ENCODE measurements at places on chromosomes 7 and 10.
A peak's percentile ranks its signal among the peaks of the same experiment; 100 is the strongest.

- no peak for DNase-seq
Observed at GRCh38 chr10:62726638-62727037, 77.9 kb upstream of the ADO start.

DNA sequence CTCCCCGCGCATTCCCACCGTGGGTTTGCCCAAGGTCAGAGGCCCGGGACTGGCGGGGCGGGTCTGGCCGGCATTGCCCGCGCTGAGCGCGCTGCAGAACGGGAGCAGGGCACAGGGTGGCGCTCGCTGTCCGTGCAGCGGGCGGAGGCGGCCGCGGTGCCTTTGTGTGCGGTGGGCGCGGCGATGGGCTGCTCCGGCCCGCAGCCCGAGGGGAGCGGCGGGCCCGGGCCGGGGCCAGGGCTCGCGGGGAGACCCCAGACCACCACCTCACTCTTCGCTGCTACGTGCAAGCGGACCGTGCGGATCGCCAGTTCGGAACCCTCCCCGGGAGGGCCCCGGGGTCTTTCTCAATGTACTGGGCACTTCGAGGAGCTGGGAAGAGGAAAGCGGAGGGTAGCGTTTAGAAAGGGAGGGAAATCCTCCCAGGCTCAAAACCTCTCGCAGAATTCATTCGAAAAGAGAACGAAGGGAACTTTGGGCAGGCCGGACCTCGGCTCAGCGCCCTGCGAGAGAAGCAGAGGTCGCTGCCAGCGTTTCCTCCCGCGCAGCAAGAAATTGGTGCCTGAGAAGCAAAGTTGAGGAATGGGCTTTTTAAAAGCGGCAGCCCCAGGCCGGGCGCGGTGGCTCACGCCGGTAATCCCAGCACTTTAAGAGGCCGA, 8.5 kb downstream of the SP8 start:
- DNase-seq = no peak

DNA sequence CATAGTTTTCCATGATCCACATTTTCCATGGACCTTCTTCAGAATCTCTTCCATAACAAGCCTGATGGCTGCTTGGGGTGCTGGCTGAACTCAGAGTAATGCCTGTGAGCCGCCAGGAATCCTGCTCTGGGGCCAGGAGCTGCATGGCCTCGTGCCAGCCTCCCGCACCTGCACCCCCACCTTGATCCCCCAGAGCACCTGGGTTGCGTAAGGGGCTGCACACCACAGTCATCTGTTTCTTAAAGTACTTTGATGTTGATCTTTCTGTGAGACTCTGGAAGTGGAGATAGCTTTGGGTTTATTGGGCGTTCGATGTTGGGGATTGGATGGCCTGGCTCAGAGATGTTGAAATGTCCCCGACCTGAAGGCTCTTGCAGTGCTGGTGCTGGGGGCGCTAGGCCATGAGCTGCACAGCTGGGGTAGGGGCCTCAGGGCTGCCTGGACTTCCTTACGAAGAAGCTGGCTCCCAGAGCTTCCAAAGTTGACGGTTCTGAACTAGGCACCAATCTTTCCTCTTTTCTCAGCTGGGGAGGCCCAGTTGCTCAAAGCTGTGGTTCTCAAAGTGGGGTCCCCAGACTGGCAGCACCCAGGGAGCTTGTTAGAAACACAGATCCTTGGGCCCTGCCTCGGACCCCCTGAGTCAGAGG, 534.0 kb downstream of the DNAJB6 start:
- no peak for DNase-seq

DNA sequence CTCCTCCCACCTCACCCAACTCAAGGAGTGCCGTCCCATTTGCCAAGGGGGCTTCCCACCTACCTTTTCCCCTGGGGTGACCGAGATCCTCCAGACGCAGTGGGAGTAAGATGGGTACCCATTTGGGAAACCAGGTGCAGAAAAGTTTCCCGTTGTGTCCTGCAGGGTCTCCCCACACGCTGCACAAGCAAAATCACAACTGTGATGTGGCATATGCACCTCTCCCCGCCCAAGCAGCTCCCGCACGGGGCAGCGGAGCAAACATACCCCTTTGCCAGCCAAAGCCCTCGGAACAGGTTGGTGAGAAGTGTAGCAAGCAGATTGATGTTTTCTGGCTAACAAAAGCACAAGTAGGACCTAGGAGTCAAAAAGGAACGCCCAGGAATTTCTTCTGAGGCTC, 51.5 kb upstream of the OPALIN start:
- DNase-seq = no peak

DNA sequence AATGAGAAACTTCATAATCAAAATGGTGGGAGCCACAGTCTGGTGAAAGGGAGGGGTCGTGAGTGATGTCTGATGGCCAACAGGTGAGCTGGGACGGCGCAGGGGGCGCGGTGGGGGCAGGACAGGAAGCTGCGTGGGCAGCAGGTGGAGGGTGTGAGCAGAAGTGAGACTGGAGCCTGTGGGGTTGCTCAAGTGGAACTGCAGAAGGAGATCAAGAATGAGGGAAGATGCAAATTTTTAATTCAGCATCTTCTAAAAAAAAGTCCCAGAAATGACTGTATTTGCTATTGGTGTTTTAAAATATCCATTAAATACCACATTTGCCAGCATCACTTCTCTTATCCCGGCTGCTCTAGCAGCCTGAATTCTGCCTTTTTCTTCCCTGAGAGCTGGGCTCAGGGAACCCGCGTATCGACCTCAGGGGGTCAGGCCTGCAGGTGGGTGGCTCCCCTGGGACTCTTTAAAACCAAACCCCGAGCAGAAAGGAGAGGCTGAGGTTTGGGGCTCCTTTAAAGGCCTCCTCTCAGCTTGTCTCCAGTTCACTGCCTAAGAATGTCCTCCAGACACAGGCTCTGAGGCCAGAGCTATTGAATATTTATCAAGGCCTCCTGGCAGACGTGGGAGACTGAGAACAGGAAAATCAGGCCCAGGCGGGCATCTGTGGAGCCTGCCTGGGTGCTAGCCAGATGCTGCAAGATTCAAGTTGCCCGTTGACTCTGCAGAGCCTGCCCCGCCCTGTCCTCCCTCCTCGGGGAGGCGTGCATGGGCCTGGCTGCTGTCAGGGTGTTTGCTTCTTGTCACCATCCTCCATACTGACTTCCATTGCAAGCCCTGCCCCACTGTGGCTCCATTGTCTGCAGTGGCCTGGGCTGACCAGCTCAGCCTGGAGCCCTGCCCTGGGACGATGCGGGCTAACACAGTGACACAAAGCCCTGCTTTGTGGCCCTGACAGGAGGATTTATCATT, 53.9 kb downstream of the SYPL1 start:
- no peak for DNase-seq

- DNase-seq = no peak
Observed at GRCh38 chr10:62699148-62699547, 105.4 kb upstream of the ADO start.

DNA sequence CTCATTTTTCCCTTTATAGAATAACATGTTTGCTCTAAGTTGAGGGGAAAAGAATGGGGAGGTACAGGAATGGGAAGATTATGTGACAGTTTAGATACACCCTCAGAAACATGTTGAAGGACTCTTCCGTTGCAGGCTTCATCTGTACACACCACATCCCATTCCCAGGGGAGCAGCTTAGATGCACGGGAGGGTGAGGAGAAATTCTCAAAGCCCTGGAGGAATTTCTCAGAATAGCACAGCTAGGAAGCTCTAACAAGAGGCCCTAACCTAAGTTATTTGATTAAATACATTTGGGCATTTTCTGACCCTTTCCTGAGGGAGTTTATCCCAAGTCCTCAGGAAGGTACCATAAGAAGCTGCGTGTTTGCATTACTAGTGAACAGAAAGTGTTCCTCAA, 660.2 kb upstream of the IGFBP3 start:
- DNase-seq = no peak

DNA sequence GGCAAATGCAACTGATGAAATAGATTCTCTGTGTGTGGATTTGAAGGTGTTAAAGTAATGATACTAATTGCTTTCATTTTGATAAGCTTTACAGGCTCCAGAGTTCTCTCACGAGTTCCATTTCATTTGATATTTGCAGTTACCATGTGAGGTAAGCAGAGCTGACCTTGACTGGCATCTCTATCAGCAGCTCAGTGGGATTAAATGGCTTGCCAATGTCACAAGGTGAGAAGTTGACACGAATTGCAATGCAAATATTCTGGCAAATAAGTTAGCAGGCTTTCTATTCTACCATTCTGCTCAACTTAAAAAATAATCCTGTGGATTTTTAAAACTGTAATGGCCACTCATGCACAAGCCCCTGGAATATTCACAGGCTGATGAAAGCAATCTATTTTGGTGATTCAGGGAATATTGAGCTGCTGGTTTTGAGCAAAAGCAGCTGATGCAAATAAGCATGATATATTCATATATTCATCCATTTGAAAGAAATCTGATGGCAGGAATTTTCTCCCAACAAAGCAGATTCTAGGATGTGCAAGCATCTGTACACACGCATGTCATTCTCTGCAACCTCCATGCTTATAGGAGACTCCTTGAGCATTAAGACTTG, 64.5 kb upstream of the ANKRD1 start:
- DNase-seq = no peak

DNA sequence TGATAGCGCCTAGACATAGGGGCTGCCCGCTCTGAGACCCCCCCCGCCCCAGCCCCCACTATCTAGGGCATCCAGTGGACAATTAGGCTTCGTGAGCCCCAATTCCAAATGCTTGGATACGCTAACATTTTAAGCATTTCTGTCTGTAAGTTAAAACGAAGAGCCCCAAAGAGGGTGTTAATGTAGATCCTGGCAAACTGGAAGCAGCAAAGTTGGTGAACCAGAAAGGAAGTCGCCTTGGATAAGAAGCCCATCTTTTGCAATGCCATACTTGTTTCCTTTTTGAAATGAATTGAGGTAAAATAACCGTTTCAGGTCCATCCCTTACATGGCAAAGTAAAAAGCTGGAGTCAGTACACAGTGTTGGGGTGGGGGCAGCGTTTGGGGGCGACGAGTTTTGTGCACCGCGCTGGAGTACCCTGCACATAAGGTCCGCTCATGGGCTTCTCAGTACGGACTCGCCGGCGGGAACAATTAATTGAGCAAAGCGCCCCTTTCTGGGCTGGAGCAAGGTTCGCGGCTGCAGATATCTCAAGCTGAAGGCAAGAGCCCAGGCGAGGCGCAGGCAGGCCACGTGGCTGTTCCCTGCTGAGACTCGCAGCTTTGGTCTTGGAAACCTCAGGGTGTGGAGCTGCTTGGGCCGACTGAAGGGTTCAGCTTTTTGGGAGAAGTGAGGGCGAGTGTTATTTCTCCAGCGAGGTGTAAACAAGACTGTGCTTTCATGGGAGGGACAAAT, 1.4 kb upstream of the TWIST1 start:
- no peak for DNase-seq

- DNase-seq = no peak
Observed at GRCh38 chr7:128115821-128116723, 84.8 kb upstream of the LRRC4 start.

GRCh38 chr7:80147543-80148391, 13.1 kb downstream of the GNAI1 start:
- DNase-seq = peak; percentile 74

GRCh38 chr10:18221123-18221522, 80.9 kb downstream of the CACNB2 start:
- no peak for DNase-seq

GRCh38 chr7:48182718-48183369, 11.6 kb downstream of the ABCA13 start:
- DNase-seq = no peak

DNA sequence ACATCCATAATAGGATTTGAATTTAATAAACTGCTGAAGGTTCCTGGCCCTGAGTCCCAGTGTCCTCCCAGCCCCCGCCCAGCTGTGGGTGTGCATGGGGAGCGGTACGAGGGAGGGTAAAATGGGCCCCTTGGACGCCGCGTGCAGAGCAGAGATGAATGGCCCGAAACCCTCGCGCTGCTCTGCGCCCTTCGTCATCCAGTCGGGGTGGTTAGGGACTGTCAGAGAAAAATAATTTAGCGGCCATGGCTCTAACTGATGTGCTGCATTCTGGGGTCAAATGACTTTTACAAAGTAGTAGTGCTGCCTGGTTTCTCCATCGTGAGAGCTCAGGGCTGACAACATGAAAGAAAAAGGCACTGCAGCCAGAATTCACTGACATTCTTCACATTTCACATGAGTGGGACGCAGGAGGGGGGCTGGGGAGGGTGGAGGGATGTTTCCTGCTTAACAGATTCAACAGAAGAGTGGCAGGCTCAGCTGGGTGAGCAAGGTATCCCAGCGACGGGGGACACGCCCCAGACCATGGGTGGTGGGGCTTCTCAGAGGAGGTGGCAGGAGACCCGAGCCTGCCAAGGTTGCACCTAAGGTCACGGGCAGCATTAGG, 304.5 kb downstream of the WDR37 start:
- no peak for DNase-seq

- no peak for DNase-seq
Observed at GRCh38 chr7:38211486-38211885, 33.4 kb downstream of the STARD3NL start.

DNA sequence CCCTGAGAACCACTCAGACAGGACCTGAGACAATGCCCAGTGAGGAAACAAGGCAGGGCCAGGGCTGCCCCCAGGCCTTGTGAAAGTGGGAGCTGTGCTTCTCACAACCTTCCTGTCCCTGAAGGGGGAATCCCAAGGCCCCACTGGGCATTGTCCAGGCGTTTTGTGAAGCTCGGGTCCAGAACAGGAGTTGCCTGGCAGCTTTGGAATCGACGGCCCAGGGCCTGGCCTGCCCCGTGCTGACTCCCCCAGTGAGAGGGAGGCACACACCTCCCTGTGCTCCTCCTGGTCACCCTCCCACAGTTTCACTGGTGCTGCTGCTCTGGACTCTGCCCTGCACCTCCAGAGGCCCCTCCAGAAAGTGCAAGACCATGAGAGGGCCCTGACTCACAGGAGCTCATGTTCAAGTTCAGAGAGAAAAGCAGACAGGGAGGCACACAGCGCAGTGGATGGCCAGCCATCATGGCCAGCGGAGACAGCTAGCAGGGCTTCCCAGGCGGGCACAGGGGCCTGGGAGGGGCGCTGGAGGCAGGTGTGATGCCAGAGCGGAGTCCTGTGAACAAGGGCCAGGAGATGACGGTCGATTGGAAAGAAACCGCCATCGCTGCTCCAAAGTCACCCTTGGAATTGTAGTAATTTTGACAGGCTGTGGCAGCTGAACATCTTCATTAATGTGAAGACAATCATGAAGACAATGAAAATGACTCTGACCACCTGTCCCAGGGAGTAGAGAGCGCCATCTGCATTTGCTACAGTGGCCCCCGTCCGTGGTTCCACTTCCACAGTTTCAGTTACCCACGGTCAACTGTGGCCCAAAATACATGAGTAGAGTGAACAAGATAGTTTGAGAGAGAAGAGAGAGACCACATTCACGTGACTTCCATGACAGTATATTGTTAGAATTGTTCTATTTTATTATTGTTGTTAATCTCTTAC, 103.7 kb downstream of the MKI67 start:
- DNase-seq = no peak

- DNase-seq = no peak
Observed at GRCh38 chr7:131094685-131095084, 233.0 kb upstream of the MKLN1 start.

GRCh38 chr10:129719415-129719739, 244.7 kb downstream of the EBF3 start:
- DNase-seq = no peak

DNA sequence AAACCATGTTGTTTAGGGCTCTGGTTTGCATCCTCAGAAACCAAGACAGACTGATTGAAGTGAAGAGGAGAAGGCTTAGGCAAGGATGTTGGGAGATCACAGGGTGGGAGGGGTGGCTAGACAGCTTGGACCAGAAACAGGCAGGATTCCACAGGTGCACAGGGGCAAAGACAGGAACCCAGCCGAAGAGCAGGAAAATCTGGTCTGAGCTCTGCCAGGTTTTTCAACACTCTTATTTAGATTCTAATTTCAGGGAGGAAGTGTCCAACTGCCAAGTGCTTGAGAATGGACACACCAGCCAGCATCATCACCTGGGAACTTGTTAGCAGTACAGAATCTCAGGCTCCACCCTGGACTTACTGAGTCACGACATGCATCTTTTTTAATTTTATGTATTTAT, 93.8 kb downstream of the MARCHF5 start:
- no peak for DNase-seq

GRCh38 chr7:129612112-129613015, 844 bp downstream of the NRF1 start:
- DNase-seq = no peak
